ENCODE measurements at places on chromosomes 12 and 14. TPM values are rescaled to one million over a fixed set of nuclear protein-coding genes. Genes with fewer than 3 reads are reported as not detected.

DNA sequence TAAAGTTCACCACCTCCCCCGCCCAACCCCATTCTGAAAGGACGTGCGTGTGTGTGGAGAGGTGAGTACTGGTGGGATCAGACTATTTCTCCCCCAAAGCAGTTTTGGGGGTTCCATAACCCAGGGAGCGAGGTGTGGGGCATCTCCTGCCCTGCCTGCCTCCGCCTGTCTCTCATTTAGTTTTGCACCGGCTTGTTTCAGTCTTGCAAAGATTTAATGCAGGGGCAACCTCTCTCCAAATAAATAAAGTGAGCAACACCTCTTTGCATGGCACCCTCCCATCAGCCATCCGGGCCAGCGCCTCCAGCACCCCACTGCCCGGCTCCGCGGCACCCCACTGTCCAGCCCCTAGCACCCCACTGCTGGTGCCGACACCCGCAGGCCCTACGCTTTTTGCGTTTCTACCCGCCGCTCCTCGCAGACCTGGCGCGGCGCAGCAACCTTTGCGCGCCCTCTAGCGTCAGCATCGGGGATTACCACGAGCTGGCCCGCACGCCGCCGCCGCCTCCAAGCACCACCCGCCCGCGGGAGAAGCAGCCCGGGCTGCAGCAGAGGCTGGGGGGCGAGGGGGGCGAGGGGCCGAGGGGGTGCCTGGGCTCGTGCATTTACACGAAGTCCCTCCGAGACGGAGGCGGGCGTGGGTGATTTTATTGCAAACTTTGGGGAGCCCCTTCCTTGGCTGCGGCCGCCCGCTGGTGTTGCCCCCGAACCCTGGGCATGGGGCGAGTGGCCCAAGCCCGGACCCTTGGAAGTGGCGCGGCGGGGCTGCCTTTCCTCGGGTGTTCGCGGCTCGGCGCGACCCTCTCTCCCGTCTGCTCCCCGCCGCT lies 55.8 kb upstream of the VRK1 start:
- DNase-seq, result peak; percentile 46

DNA sequence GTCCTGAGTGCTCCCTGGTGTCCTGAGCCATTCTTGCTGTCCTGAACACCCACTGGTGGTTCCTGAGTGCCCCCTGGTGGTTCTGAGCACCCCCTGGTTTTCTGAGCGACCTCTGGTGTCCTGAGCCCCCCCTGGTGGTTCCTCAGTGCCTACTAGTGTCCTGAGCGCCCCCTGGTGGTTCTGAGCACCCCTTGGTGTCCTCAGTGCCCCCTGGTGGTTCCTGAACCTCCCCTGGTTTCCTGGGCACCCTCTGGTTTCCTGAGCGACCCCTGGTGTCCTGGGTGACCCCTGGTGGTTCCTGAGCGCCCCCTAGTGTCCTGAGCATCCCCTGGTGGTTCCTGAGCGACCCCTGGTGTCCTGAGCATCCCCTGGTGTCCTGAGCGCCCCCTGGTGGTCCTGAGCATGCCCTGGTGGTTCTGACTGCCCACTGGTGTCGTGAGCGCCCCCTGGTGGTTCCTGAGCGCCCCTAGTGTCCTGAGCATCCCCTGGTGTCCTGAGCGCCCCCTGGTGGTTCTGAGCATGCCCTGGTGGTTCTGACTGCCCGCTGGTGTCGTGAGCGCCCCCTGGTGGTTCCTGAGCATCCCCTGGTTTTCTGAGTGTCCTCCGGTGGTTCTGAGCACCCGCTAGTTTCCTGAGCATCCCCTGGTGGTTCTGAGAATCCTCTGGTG lies 473.1 kb downstream of the TMEM121 start:
- DNase-seq, result no peak

DNA sequence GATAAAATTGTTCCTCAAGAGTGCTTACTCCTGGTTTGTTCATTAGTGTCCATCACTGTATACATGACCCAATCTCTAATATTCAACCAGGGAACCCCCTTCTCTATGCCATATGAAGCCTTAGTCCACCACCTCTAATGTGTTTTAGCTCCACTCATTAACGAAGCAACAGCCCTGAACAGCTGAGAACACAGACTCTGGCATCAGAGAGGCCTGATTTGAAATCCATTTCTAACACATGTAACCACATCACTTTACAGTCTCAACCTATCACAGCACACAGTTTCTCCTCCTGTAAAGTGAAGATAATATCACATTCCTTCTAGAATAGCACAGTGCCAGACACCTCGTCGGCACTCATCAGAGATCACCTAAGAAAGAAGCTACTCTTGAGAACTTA lies 64.3 kb downstream of the C2CD5 start:
- no peak for DNase-seq

Gene KRT85
- not detected for total RNA-seq

GRCh38 chr12:11981121-11981733 lies 89.5 kb upstream of the BCL2L14 start:
- no peak for DNase-seq

DNA sequence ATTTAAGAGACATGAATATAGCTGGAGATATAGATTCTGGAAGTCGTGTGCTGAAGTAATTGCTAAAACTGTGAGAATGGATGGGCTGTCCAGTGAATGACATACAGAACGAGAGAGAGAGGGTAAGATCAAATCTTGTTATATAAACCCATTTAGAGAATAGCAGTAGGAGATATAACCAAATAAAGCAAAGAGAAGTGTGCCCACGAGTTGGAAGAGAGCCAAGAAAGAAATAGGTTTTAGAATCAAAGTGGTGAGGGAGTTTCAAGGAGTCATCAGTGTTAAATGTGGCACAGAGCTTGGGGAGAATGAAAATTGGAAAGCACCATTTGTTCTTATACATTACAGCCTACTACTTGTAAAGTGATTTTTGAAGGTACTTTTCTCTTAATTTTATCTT lies 19.2 kb downstream of the TOGARAM1 start:
- DNase-seq, result no peak

GRCh38 chr14:93317875-93318807 lies 14.7 kb downstream of the BTBD7 start:
- peak; percentile 77 for DNase-seq

GRCh38 chr12:117592588-117593305 lies 231.3 kb upstream of the NOS1 start:
- DNase-seq, result no peak

Gene EML5
- 0.09 TPM for total RNA-seq

GRCh38 chr14:48725051-48725734 lies 861.0 kb downstream of the RPS29 start:
- no peak for DNase-seq

DNA sequence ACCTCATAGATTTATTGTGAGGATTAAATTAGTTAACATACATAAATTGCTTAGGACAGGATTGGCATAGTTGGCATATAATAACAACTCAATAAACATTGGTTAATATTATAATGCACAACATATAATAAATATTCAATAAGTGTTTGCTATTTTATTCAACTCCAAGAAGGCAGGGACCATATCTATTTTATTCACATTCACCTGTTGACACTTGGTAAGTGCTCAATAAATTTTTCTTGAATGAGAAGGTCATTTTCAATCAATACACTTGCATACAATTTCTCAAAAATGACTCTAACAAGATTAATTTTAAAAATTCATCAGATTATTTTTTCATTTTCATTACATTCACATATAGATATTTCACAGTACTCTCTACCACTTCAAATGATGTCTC lies 12.4 kb upstream of the NUP107 start:
- no peak for DNase-seq

DNA sequence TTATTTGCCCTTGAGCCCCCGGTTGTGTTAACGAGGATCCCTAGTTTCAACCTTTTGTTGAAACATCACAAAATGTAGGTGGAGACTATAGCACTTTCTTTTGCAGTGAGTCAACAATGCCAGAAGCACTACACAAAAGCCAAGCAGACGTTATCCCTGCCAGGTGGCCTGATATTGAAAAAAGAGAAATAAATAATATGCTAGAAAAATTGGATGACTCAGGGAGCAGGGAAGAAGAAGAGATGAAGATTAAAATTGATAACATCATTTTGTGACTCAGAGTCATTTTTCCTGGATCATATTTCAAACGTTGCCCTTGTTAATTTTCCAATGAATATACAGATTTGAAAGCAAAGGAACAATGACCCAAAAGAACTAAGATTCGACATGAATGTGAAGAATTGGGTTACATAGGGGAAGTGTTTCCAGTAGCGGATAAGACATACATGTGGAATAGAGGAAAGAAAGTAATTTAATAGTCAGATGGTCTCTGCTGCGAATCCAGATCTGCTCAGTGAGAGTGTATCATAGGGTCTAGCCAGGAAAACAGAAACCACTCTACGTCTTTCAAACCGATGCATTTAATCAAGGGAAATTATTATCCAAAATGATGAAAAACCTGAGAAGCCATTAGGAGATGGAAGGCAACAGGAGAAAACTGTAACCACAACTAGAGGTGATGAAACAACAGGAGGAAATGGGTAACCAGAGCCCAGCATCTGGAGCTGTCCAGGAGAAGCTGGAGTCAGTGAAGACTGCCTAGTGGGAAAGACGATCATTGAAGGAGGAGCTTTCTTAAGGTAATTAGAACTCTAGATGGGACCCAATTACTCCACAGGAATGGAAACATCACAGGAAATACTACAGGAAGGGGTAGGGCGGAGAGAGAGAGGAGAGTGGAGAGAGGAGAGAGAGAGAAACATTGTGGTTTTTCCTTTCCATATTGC lies 57.9 kb downstream of the RERG start:
- no peak for DNase-seq

Gene NDRG2
- total RNA-seq, result not detected

Gene TPPP2
- total RNA-seq, result not detected

Gene CPM
- total RNA-seq, result not detected

DNA sequence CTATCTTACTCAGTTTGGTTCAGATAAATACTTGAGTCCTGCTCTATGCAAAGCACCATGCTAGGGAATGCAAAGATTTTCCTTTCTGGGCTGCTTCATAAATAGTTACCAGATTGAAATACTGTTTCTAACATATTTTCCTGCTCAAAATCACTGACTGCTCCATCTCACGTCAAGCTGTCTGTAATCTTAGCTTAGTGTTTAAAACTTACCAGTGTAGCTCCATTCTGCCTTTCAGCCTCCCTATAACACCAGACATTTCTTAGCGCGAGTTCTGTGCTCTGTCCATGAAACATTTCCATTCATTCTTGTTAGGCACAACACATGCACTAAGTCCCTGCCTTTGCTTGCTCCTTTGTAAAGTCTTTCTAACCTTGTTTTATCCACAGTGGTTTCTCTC lies 129.4 kb downstream of the NPAS3 start:
- DNase-seq, result no peak

Gene DDX51
- total RNA-seq, result 23.5 TPM

GRCh38 chr12:32332446-32332845 lies 66.9 kb upstream of the FGD4 start:
- DNase-seq, result peak; percentile 82

DNA sequence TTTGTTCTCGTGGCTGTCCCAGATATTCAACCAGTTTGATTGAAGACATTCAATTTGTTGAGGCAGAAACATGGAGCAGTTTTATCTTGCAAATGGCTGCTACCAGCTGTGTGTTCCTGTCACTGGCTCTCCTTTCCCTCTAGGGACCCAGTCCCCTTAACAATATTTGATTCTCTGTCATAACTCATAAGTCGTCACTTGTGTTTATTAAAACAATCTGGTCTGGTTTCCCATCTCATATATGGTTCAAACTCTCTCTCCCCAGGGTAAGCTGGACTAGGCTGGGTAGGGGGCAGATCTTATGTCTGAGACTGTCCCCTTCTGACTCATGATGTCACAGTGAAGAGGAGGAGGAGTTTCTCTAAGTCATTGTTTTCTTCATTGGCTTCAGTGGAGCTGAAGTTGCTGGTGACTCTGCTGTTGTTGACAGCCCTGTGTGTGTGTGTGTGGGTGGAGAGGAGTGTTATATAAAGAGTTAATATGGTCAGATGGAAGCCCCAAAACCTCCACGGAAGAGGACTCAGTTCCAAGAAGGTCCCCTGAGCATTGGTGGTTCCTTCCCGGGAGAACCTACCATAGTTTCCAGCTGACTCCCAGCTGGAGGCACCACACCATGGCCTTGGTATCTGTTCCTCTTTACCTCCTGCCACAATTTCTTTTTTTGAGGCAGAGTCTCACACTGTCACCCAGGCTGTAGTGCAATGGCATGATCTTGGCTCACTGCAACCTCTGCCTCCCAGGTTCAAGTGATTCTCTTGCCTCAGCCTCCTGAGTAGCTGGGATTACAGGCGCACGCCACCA lies 16.1 kb upstream of the GNG2 start:
- DNase-seq, result no peak

DNA sequence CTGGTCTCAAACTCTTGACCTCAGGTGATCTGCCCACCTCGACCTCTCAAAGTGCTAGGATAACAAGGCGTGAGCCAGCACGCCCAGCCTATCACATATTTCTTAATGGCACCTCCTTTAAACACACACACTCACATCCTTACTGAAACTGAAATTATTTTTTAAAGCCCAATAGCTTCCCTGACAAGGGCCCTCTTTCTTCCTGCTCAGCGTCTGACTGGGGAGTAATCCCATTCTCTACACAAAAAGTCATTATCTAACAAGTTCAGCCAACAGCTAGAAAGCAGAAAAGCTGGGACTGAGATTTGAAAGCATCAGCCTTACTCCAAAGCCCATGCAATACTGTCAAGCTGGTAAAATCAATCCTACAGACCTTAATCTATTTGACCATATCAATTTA lies 10.0 kb upstream of the AICDA start:
- no peak for DNase-seq

Gene MYF5
- total RNA-seq, result not detected

GRCh38 chr12:84756961-84757360 lies 155.6 kb downstream of the SLC6A15 start:
- DNase-seq, result no peak

- DNase-seq, result no peak
Observed at GRCh38 chr12:65300097-65300496, 21.6 kb downstream of the MSRB3 start.

Gene CIPC
- total RNA-seq, result 17.7 TPM

Gene COL2A1
- total RNA-seq, result not detected

- no peak for DNase-seq
Observed at GRCh38 chr12:105218434-105218833, 17.5 kb downstream of the APPL2 start.

GRCh38 chr12:124434354-124434753 lies 133.1 kb downstream of the NCOR2 start:
- no peak for DNase-seq

DNA sequence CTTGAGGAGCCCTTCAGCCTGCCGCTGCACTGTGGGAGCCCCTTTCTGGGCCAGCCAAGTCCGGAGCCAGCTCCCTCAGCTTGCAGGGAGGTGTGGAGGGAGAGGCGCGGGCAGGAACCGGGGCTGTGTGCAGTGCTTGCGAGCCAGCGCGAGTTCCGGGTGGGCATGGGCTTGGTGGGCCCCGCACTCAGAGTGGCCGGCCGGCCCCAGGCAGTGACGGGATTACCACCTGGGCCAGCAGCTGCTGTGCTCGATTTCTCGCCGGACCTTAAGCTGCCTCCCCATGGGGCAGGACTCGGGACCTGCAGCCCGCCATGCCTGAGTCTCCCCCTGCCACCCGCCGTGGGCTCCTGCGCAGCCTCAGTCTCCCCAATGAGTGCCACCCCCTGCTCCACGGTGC lies 116.9 kb downstream of the PAWR start:
- no peak for DNase-seq

Gene PMEL
- total RNA-seq, result 0.42 TPM

- no peak for DNase-seq
Observed at GRCh38 chr14:33480071-33480886, 470.6 kb downstream of the EGLN3 start.

Gene ERP27
- total RNA-seq, result 0.88 TPM

GRCh38 chr12:30188602-30189326 lies 405.0 kb upstream of the TMTC1 start:
- no peak for DNase-seq

Measured in endothelial cell of umbilical vein (primary cell).